Hindlimb muscle (tissue), 1 donor: ENCODE measurements at places on chromosomes 3 and 15.

- no peak for DNase-seq
Observed at GRCh38 chr3:140216249-140216648, 281.3 kb downstream of the CLSTN2 start.

- DNase-seq = no peak
Observed at GRCh38 chr15:87631093-87631492, 625.4 kb downstream of the NTRK3 start.

- DNase-seq = no peak
Observed at GRCh38 chr3:49567406-49567805, 13.1 kb downstream of the BSN start.

- DNase-seq = no peak
Observed at GRCh38 chr3:169497567-169498257, 165.8 kb downstream of the MECOM start.

DNA sequence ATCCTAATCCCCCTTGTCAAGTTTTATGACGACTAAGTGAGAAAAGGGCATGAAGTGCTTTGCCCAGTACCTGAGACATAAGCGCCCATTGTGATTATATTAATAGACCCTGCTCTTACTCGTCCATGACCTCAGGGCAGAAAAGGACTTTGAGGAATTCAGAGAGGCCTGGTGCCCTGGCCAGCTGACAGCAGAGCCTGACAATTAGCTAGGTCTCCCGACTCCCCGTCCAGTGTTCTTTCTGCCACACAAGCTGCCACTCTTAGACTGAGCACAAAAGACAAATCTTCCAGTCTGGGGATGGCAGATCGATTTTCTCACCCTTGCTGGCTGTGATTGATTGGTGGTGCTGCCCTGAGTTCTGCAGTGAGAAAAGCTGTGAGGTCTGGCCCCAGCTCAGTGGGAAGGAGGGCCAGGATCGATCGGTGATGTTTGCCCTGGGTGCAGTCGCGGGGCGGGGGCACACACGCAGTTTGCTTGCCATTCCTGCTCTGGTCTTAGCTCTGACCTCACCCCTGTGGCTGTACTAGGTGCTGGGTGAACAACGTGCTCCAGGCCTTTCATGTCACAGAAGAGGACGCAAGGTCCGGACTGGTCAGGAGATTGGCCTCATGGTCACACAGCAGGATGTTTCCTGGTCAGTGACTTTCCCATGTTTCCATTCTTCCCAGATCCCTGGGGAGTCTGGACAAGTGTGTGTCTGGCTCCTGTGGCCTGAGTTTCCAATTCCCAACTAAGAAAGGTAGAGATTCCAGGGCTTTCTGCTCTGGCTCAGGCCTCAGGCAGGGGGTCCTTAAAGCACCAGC lies 67.4 kb upstream of the TLE3 start:
- DNase-seq = no peak

DNA sequence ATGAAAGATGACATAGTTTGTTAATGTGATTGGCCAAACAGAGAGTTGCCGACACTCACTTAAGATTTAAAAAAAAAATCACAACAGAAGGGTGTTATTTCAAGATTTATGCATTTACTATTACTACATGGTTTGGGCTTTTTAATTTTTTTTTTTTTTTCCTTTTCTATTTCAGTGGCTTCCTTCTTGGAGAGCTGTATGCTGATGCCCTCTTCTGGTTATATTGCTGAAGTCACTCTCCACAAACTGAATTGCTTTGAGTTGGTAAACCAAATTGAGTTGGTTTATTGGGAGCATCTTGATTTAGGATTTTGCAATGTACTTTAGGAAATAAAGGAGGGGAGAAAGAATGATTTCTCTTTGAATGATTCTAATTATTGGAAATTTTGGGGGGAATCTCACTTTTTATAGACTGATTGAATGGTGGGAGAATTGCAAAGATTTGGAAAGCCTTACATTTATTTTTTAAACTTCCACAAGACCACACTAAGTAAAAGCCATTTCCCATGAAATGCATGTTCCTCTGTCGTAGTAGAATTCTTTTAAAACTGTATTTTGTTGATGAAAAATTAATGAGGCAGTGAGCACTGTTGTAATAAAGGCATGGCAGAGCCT lies 186.6 kb upstream of the FEZF2 start:
- DNase-seq = peak; percentile 4

DNA sequence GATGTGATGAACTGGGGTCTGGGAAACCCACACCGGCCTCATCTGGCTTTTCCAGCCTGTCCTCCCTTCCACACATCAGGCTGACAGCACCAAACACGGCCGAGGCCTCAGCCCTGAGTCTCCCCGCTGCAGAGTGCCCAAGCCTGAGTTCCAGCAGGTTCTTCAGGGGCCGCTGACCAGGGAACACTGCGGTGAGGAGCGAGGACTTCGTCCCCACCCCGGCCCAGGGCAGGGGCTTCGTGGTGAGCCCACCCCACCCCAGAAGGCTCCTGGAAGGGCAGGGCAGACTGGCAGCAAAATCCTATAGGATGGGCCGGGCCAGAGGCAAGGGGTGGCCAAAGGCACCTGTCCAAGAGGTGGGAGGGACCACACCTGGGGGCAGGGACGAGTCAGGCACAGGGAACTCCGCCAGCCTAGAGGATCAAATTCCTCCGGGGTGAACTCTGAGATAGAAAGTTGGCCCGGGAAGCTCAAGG lies at the start of gene SLC51A:
TSS of gene SLC51A (plus strand) at position 446 of the 476 bp plus-strand sequence. CDS start 179 bp downstream, outside the sequence.
- DNase-seq = no peak

DNA sequence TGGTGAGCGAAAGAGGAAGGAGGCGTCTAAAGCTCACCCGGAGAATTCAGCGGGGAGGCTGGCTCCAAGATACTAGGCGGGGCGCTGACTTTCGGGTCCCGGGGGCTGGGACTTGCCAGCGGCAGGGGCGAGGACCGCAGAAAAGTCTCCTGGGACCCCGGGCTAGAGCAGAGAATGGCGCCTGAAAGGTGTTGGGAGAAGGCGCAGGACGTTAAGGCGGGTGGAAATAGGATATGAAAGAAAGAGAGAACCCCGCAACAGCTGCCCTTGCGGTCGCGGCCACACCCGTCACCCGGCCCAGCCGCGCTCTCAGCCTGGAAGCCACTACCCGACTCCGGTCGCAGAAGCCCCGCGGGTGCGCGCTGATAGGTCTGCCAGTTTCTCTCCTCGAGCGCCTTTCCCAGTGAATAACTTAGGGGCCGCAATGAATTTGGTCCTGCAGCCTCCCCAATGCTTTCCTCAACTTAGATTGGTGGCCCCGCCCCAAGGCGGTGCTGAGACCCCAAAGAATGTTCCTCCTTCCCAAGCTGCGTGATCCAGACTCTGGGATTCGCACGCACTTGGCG lies 604 bp downstream of the LTK start:
- no peak for DNase-seq

DNA sequence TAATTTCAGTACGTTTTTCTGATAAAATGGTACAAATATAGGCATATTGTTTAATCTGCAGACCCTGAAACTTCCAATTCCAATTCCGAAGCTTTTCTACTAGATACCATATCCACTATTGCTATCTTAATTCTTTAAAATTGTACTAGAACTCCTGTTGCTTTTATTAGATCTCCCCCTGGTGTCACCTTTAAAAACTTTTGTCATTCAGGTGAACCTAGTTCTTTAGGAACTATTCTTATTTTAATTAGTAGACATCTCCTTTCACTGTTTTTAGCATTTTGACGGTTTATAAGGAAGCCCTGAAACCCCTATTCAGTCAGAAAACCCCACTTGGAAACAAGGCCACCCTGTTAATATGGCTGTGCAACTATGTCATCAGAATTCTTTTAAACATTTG lies 22.3 kb downstream of the C2CD4B start:
- no peak for DNase-seq

GRCh38 chr3:2948882-2949281 lies 161.3 kb downstream of the IL5RA start:
- no peak for DNase-seq

GRCh38 chr3:96236522-96236921 lies 577.9 kb upstream of the EPHA6 start:
- no peak for DNase-seq

DNA sequence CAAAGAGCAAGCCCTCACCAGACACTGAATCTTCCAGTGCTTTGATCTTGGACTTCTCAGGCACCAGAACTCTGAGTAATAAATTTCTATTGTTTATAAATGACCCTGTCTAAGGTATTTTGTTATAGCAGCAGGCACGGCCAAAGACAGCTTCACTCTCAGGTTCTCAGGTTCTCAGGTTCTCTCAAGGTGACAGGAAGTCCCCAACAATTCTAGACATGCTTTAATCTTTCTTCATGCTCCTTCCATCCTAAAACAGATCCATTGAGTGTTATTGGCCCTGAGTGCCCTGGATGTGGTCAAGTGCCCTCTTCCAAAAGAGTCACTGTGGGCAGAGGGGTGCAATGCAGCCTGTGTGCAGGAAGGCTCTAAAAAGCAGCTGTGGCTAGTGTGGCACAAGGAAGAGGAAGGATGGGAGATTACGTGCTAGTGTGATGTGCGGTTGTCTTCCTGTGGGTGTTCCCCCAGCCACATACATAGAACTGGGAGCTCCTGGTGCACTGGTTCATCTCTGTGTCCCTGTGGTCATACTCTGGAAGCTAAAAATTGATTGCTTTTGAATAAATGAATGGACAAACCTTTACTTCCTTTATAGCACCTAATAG lies 11.0 kb upstream of the RAB7A start:
- no peak for DNase-seq

- DNase-seq = no peak
Observed at GRCh38 chr3:128327606-128328031, 139.1 kb downstream of the DNAJB8 start.

DNA sequence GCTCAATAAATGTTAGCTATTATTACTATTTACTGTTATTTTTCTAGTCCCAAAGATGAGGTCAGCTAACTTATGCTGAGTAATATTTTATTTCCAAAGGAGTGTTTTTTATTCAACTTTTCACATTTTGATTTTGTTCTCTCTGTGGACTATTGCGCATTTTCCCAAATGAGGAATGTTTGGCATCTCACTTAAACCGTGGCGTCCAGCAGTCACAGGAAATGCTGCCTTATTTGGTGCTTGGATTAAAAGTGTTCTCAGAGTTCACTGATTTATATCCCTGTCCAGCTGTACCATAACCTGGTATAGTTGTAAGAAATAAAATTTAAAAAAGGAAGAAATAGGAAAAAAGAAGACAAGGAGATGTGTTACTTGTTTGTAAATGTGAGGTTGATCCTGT lies 166.8 kb downstream of the THSD4 start:
- DNase-seq = peak; percentile 62

DNA sequence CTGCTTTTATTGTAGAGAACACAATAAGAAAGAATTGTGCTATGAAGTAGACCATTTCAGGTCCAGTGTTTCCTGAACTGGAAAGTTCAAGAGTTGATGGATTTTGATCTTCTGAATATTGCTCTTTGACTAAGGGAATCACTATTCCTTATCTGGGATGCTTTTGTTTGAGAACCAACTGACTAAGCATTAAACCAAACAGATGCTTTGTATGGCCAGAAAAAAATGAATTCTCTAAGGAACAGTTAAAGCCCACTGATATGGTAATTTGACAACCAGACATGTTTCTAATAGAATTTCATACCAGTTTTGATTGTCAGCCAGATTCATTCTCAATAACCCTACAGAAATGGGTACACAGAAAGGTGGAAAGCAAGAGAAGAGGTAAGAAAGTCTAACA lies 67.5 kb upstream of the CADPS start:
- DNase-seq = no peak

DNA sequence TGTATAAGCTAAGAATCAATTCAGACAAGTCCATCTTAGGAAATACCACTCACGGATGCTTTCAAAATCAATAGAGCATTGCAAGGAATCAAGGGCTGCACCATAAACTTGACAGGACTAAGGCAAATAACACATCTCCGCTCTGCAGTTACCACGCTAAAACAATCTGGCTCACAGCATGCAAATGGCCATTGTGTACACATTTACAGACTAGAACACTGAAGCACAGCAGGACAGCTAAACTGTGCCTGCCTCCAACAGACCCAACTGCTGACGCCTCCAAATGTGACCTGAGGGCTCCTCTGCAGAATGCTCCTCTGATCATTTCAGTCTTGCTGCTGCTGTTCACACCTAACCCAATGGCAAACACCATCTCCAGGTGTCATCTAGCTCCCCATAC lies 104.3 kb downstream of the MEX3B start:
- no peak for DNase-seq

DNA sequence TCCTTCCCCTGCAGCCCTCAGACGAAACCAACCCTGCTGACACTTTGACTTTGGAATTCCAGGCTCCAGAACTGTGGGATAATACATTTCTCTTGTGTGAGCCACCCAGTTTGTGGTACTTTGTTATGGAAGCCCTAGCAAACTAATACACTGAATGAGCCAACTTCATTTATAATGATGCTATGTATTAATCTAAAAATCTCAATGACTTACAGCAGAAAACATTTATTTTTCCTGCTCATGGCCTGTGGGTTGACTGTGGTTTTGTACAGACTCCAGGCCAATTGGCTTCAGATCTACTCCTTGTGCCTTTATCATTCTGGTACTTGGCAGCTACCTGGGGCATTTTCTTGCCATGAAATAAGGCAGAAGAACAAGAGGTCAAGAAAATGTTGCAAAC lies 152.4 kb downstream of the EBLN2 start:
- DNase-seq = no peak

DNA sequence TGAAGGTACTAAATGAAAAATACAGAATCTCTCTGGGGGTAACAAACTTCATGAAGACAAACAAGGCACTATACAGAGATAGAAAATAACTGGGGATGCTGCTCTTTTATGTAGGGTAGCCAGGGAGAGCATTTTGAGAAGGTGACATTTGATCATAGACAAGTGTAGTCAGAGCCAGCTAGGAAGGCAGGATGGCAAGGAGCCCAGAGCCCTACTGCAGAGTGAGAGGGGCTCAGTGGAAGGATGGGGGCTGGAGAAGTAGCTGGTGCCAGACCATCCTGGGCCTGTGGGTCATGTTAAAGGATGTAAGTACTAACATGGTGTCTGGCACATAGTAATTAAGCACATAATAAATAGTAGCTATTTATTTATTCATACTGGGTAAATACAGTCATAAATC lies 133.6 kb downstream of the MEIS2 start:
- DNase-seq = no peak

DNA sequence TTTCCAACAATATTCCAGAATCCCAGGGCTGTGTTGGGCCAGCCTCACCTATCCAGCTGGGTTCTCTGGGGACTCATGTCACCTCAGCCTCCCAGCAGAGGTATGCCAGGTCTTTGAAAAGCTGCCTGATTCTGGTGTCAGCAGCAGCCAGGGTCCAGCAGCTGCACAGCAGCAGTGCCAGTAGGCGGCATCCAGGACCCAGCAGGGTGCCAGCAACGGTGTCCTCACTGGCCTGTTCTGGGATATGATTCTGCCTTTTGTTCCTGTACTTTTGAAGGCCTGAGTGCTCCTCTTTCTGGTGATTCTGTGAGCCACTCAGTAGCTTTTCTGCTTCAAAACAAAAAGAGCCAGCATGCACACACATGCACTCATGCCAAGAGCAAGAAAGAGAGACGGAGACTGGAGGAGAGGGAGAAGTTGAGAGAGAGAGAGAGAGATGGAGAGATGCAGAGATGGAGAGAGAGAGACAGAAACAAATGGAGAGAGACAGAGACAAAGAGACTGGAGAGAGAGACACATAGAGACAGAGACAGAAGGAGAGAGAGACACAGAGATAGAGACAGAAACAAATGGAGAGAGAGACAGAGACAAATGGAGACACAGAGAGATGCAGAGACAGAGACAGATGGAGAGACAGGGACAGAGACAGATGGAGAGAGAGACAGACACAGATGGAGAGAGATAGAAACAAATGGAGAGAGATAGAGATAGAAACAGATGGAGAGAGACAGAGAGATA lies 205.7 kb downstream of the UACA start:
- DNase-seq = no peak
